ENCODE measurements at places on chromosomes 7 and 10. TPM values are rescaled to one million over a fixed set of nuclear protein-coding genes. Genes with fewer than 3 reads are reported as not detected.

DNA sequence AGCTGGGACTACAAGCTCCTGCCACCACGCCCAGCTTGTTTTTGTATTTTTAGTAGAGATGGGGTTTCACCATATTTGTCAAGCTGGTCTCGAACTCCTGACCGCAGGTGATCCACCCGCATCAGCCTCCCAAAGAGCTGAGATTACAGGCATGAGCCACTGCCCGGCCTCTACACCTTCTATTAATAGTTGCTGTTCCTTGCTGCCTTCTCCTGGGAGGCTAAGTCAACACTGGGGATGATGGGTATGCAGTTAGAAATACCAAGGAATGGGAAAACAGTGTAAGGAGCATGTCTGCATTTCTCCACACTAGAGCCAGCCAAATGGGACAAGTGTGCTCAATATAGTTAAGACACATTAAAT is 97.3 kb upstream of the PDLIM1 start:
- no peak for DNase-seq

DNA sequence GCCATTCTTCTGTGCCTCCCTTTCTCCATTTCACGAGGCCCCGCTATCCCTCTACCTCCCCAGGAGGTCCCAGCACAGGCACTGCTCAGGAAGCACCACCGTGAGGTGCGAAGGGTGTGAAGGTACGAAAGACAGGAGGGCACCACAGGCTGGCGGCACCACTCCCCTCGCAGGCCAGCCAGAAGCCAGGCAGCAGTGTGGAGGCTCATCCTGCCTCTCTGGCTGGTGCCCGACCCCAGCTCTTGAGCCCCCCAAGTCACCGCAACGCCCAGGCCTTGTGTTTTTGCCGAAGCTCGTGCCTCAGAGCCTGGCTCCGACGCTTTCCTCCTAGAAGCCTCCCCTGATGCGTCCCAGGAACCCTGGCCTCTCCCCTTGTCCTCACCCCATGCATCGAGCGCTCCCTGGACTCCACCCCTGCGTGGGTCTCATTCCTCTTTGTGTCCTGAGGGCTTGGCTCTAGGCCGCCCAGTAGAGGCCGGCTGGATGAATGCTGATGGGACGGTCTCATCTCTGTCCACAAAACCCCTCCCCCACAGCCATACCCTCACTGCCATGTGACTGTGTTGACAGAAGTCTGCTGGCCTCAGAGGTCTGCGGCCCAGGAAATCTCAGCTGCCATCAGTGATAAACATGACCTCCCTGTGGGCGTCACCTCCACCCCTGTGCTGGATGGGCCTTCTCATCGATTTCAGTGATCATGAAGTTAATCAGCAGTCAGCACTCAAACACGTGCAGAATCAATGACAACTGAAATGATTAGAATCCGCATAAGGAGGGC is 19.3 kb downstream of the BRI3 start:
- no peak for DNase-seq

DNA sequence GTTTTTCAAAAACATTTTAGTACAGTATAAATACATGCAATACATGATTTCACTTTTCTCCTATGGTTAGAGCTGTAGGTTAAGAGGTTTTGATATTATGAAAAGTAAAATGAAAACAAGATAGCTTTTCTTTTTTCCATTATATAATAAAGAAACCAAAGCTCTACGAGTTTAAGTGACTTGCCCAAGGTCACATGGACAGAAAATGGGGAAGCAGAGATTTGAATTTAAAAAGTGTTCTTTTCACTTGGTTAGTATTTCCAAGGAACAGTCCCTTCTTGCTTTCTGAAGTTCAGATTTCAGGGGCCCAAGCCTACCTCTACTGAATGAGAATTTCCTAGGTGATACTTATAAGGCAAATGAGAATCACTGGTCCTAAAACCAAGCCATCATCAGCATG is 13.2 kb upstream of the MAP3K8 start:
- no peak for DNase-seq

- no peak for DNase-seq
Observed at GRCh38 chr10:7520507-7521485, 110.0 kb upstream of the SFMBT2 start.

DNA sequence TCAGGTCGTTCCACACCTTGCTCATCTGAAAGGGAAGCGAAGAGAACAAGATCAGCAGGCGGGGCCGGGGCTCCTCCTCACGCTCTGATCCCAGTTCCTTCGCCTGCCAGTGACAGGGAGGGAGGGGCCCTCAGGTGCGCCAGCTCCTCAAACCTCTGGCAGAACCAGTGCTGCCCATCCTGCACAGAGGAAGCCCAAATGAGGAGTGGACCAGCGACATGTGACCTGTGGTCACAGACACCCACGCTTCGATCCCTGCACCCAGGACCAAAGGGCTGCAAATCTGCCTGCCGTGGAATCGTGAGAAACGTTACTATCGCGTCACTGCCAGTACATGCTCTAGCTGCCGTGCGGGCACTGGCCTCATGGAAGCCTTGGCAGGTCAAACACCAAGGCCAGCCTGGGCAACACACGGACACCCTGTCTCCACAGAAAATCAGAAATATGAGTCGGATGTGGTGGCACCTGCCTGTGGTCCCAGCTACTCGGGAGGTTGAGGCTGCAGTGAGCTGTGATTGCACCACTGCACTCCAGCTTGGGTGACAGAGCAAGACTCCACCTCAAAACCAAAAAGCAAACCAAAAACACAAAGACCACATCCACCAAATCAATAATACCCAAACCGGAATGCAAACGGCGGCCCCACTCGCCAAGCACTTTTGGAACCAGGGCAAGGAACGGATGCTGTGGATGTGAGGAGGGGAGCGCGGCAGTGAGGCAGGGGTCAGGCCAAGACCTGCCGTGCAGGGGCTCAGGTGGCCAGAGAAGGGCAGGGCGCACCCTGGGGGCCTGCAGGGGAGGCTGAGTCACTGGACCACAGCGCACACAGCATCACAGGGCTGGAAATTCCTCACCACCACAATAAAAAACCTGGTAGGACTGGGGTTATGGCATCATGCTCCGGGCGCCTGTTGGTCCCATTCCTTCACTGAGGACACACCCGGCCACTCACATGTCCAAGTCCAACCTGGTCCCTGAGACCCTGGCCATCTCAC is 13.4 kb downstream of the NUDT1 start:
- DNase-seq: no peak

PTPRN2 gene
- 1.4 TPM for polyA plus RNA-seq

TRIL gene
- polyA plus RNA-seq: not detected
